Fibroblast of villous mesenchyme (primary cell): ENCODE measurements at places on chromosomes 1 and 21.

DNA sequence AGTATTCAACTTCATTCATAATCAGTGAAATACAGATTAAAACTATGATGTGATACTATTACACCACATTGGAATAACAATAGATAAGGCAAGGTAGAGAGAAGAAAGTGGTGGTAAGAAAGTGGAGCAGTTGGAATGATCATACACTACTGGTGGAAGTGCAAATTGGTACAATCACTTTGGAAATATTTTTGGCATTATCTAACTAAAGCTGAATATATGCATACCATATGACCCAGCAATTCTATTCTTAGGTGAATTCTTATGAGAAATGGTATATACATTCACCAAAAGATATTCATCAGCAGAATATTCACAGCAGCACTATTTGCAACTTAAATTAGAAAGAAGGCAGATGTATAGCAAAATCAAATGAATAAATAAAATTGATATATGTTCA is 21.4 kb upstream of the PTPRC start:
- DNase-seq, result no peak

- DNase-seq, result peak; percentile 62
Measured at GRCh38 chr1:85201340-85202091, 700 bp upstream of the SYDE2 start.

GRCh38 chr21:26818906-26819305 is 26.3 kb downstream of the ADAMTS1 start:
- DNase-seq, result no peak

DNA sequence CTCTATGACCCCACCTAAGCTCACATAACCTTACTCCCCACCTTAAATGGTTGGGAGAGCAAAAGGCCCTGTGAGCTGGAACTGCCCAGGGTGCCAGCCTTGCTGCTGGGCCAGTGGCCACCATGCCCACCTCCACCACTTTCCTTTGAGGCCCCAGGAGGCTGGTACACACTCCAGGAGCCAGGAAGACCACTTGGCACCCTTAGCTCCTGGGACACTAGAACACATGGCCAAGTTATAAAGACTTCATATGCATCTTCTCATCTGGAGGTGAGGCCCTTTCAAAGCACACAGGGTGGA is 21.9 kb downstream of the CAPZB start:
- no peak for DNase-seq

DNA sequence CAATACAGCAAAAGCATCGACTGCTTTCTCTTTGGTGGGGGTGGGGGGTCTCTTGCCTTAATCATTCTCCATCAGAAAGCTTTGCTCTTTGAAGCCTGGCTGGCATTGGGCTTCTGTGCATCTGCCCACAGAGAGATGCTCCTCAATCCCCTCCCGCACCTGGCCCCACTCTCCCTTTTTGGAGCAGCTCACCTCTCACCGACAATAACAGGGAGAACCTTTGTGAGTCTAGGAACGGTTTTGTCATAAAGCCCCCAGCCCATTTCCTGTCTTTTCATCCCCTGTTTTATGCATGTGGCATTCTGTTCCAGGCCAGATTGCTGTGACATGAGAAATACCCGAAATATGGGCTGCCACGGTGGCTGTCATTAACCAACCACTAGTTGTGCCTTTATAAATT is 469.0 kb upstream of the VAMP3 start:
- no peak for DNase-seq

- no peak for DNase-seq
Measured at GRCh38 chr1:228407106-228408040, 738 bp upstream of the TRIM11 start.

DNA sequence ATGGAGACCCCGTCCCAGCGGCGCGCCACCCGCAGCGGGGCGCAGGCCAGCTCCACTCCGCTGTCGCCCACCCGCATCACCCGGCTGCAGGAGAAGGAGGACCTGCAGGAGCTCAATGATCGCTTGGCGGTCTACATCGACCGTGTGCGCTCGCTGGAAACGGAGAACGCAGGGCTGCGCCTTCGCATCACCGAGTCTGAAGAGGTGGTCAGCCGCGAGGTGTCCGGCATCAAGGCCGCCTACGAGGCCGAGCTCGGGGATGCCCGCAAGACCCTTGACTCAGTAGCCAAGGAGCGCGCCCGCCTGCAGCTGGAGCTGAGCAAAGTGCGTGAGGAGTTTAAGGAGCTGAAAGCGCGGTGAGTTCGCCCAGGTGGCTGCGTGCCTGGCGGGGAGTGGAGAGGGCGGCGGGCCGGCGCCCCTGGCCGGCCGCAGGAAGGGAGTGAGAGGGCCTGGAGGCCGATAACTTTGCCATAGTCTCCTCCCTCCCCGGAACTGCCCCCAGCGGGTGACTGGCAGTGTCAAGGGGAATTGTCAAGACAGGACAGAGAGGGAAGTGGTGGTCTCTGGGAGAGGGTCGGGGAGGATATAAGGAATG is 505 bp downstream of the LMNA start:
- DNase-seq, result no peak

GRCh38 chr1:41610361-41610760 is 125.9 kb upstream of the EDN2 start:
- DNase-seq, result no peak

GRCh38 chr1:152107984-152108881 is 7.0 kb downstream of the TCHH start:
- DNase-seq, result peak; percentile 69

DNA sequence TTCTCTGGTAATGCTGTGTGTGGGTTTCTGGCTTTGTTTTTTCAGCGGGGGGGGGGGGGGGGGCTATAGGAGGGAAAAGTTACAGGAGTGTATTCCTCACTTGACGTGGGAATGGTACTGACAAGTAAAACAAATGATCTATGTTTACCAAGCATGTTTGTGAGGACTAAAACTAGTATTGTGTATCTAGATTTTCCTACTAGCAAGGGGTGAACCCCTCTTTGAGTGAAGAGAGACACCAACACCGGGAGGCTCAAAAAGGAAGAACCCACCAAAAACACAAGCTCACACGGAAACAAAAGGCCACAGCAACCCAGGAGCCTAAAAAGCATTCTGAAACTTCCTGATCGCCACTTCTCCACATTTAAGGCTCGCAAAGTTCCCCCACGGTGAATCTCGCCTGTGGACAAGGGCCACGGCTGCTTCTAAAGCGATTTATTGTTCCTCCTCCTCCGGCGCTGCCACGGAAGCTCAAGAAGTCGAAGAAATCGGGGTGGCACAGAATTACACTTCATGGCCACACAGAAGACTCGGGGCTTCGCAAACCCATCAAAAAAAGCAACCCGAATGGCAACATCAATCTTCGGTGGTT is 703 bp downstream of the PUM1 start:
- DNase-seq, result no peak

DNA sequence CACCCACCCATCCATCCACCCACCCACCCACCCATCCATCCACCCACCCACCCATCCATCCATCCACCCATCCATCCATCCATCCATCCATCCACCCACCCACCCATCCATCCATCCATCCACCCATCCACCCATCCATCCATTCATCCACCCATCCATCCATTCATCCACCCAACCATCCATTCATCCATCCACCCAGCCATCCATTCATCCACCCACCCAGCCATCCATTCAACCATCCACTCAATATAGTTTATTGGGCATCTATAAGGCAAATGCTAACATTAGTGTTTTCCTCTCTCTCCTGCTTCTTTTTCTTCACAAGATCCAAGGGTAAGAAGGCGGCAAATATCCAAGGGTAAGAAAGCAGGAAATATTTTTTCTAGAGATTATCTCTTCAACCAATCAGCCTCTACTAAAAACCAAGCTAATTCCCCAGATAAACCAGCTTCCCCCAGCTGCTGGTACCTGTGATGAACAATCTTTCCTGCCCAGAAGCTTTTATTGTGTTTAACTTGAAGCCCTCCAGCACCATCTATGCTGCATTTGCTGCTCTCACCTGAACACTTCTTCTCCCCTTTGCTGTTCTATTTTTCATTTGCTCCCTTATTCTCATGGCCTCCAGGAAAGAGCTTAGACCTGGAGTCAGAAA is 22.6 kb upstream of the ATP2B4 start:
- no peak for DNase-seq

GRCh38 chr21:46256501-46256994 is 28.0 kb upstream of the LSS start:
- no peak for DNase-seq

GRCh38 chr1:48876330-48876785 is 99.7 kb upstream of the BEND5 start:
- DNase-seq, result no peak

DNA sequence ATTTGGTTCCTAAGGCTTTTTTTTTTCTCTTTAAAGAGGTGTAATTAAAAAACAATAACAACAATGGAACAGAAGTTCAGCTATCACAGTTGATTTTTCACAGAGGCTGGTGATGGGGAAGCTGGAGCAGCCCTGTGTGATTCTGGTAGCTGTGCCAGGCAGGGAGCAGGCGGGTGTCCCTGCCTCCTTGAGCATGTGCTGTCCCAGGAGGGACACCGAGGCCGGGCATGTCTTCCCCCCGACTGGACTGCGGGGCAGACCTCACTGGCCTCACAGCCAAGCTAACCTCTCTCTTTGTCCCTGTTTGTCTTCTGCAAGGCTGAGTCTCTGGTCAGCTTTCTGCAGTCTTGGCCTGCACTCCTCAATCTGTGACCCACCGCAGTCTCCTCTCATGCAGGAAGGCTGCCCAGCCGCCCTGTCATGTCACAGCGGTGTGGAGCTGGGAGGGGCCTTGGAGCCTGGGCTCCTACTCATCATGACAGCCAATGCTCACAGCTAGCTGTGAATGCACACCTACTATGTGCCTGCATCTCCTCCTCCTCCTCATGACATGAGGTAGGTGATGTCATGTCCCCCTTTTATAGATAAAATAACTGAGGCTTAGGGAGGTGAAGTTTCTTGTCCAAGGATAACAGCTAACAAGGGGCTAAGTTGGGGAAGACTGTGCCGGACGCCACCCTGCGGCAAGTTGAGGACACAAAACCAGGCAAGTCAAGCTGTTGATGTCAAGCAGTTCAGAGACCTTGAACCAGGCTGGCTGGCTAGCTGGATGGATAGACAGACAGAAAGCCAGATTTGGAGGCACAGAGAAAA is 10.3 kb upstream of the ACTL8 start:
- no peak for DNase-seq

- peak; percentile 78 for DNase-seq
Measured at GRCh38 chr1:151314137-151314875, 12.9 kb downstream of the PI4KB start.

- no peak for DNase-seq
Measured at GRCh38 chr1:183806675-183807074, 1.8 kb downstream of the RGL1 start.

DNA sequence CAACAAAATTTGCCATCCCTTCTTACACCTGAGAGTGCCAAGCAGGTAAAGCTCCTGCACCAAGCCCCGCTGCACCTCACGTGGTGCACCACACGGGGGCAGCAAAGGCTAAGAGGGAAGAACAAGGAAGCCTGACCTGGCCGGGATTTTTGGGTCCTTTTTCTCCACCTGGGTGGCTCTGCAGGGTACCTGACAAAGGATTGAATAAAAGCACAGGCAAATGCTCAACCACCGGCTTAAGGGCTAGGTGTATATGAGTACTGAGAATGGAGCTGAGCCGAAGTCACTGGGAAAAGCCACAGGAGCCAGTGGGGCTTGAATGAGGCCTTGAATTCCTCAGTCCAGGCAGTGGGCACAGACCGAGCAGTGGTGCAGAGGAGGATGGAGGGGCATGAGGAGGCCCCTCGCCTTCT is 36.4 kb downstream of the ZNF697 start:
- peak; percentile 38 for DNase-seq

DNA sequence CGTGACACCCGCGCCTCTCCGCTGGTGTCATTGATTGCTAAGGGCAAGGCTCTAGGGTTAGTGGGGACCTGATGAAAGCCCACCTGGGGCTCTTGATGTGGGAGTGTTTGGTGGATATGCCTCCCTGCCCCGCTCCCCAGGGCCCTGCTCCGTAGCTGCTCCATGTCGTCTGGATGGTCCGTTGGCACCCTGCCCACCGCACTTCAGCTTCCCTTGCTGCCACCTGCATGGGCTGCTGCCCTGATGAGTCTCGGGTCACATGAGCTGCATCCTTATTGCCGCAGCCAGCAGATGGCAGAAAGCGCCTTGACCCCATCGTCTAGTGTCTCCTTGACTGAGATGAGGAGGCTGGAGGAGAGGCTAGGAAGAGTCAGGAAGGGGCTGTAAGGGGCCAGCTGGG is 439.4 kb downstream of the CAMTA1 start:
- peak; percentile 10 for DNase-seq

DNA sequence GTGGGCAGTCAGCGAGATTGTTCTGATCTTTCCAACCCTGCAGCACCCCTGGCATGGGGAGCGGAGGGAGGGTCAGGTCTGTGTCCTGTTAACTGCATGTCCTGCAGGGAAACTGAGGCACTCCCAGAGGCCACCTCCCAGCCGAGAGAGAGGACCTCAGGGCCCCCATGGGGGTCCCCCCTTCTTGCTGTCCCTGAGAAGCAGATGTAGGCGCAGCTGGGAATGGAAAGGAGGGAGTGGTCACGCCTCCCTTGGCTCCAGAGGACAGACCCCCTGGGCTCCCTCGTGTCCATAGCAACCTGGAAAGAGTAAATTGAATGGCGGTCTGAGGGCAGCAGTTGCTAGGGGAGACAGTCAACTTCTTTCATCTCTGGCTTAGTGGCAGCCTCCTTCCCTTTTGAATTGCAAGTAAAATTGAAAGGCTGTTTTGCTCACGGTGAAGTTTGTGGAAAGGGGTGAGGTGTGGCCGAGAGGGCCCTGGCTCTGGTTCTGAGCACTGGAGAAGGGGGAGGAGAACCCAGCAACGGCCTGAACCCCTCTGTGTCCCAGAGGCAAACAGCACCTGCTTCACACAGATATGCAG is 4.9 kb downstream of the CROCC start:
- no peak for DNase-seq

GRCh38 chr1:79777481-79778219 is 771.1 kb upstream of the ADGRL4 start:
- no peak for DNase-seq

GRCh38 chr21:27292783-27293182 is 325.9 kb upstream of the ADAMTS5 start:
- DNase-seq, result no peak

- no peak for DNase-seq
Measured at GRCh38 chr21:46551636-46552241, 53.1 kb downstream of the S100B start.

GRCh38 chr1:207868251-207868773 is 42.6 kb downstream of the CD34 start:
- peak; percentile 45 for DNase-seq

DNA sequence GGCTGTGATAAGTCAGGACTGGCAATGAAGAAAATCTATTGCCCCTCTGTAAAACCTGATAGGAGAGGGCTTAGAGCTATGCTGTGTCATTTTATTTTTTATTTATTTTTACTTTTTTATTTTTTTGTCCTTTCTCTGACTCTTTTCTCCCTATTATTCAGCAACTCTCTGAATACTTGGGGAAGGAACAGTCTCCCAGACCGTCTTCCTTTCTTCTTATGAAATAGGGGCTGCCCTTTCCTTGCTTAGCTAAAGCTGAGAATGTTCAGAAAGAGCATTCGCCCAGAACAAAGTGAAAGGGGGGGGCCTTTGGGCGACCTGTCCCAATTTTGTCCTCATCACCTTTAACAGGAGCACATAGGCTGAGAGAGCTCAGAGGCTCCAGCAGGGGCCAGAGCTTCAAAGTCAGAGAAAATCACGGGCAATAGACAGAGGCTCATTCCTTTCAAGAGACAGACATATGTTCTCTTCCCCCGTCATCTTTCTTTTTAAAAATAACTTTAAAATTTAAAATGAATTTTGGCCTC is 80.9 kb downstream of the RNF220 start:
- DNase-seq, result no peak
